ENCODE measurements at places on chromosomes 5 and 9.

- DNase-seq: no peak
- H3K4me1 ChIP-seq: no peaks in the 10 kb centered on the region
- H3K4me3 ChIP-seq: no peak overlapping the region
- peaks cover 33% of the 10 kb centered on the region for H3K27me3 ChIP-seq
Observed at GRCh38 chr9:88974641-88975040, 16.6 kb upstream of the S1PR3 start.

DNA sequence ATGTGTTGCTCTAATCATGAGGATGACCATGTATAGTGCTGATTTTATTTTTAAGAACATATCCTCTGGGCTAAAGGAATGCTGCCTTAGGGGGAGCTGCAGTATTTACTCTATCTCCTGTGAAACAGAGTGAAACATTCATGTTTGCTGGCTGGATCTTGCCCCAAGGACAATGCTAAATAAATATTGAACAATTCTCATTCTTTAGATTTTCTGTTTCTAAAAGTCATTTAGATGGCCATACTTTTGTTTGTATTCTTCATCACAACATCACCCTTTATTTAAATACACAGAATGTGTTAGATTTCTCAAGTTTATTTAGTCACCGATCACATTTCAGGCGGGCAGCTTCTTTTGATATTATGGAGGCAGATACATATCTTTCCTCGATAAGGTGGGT is 103.3 kb downstream of the ARHGEF28 start:
- H3K27ac ChIP-seq: no peak overlapping the region
- no peaks in the 10 kb centered on the region for H3K36me3 ChIP-seq
- H3K4me3 ChIP-seq: no peak overlapping the region
- peaks cover 21% of the 10 kb centered on the region for H3K4me1 ChIP-seq
- no peak for DNase-seq

- H3K36me3 ChIP-seq: no peaks in the 10 kb centered on the region
- peaks cover 6% of the 10 kb centered on the region for H3K4me1 ChIP-seq
- no peak for DNase-seq
- H3K27ac ChIP-seq: no peak overlapping the region
- no peak overlapping the region for H3K4me3 ChIP-seq
- peaks cover 24% of the 10 kb centered on the region for H3K27me3 ChIP-seq
Observed at GRCh38 chr5:150582241-150583109, 58.0 kb upstream of the SYNPO start.

DNA sequence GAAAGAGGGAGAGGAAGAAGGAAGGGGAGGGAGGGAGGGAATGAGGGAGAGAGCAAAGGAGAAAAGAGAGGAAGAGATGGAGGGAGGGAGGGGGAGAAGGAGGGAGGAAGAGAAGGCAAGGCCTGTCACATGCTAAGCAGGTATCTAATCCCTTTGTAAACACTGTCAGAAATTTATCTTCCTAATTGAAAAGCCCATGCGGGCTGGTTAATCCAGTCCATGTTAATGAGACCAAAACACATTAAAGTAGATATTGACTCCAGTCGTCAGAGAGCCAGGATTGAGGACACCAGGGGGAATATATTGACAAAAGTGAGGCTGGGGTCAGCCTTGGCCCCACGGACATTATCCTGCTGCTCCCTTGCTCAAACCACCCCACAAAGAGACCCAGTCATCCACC is 37.4 kb upstream of the ALDH1B1 start:
- no peaks in the 10 kb centered on the region for H3K4me1 ChIP-seq
- H3K27me3 ChIP-seq: no peaks in the 10 kb centered on the region
- no peak overlapping the region for H3K27ac ChIP-seq
- no peak overlapping the region for H3K4me3 ChIP-seq
- no peaks in the 10 kb centered on the region for H3K36me3 ChIP-seq
- DNase-seq: no peak

- no peaks in the 10 kb centered on the region for H3K27me3 ChIP-seq
- H3K4me1 ChIP-seq: peaks cover 9% of the 10 kb centered on the region
- DNase-seq: no peak
Observed at GRCh38 chr9:37293664-37294524, 128.6 kb upstream of the GRHPR start.

DNA sequence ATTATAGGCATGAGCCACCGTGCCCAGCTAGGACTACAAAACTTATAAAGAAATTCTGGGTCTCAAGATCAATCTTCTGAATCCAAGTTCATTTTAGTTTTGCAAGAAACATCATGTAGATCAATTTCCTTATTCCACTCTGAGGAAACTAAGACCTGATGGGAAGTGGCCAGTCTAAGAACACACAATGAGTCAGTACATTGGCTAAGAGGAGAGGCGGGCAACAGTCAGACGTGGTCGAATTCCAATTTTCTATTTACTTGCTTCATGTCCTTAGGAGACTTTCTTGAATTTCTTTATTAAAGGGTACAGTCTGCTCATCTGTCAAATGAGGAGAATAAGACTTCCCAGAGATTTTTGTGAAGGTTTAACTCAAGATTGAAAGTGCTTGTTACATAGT is 432.1 kb upstream of the BRINP1 start:
- H3K4me3 ChIP-seq: no peak overlapping the region
- H3K4me1 ChIP-seq: no peaks in the 10 kb centered on the region
- H3K27ac ChIP-seq: no peak overlapping the region
- no peaks in the 10 kb centered on the region for H3K27me3 ChIP-seq
- DNase-seq: no peak
- H3K36me3 ChIP-seq: no peaks in the 10 kb centered on the region

GRCh38 chr5:151347369-151347768 is at the start of gene SLC36A2:
Gene SLC36A2, minus strand, starts transcription at chr5:151347559. Its CDS starts 99 bp downstream, at chr5:151347460.
- peak; percentile 31 for DNase-seq
- no peak within 1 kb of the TSS for H3K4me3 ChIP-seq
- no peaks in the 10 kb centered on the region for H3K4me1 ChIP-seq
- peaks cover 90% of the 10 kb centered on the region for H3K27me3 ChIP-seq
- no peak within 1 kb of the TSS for H3K27ac ChIP-seq

- no peaks in the 10 kb centered on the region for H3K27me3 ChIP-seq
- peak overlapping the region; percentile 94 for H3K4me3 ChIP-seq
- H3K27ac ChIP-seq: no peak overlapping the region
- H3K36me3 ChIP-seq: peaks cover 46% of the 10 kb centered on the region
Observed at GRCh38 chr5:441996-442334, 1.0 kb upstream of the EXOC3 start.

DNA sequence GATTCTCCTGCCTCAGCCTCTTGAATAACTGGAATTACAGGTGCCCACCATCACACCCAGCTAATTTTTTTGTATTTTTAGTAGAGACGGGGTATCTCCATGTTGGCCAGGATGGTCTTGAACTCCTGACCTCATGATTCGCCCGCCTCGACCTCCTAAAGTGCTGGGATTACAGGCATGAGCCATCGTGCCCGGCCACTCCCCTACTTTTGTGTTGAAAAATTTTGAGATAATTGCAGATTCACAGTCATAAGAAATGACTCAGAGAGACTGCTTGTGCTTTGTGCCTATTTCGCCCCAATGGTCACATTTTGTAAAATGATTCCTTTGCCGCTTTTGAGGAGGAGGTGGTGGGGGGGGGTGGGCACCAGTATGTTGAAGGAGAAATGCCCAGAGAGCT is 48.1 kb upstream of the SH3PXD2B start:
- no peak for DNase-seq
- H3K27ac ChIP-seq: no peak overlapping the region
- no peak overlapping the region for H3K4me3 ChIP-seq
- no peaks in the 10 kb centered on the region for H3K36me3 ChIP-seq
- peaks cover 8% of the 10 kb centered on the region for H3K4me1 ChIP-seq
- peaks cover 95% of the 10 kb centered on the region for H3K27me3 ChIP-seq

- H3K27ac ChIP-seq: no peak overlapping the region
- H3K27me3 ChIP-seq: no peaks in the 10 kb centered on the region
- DNase-seq: no peak
- H3K4me1 ChIP-seq: no peaks in the 10 kb centered on the region
- H3K4me3 ChIP-seq: no peak overlapping the region
- no peaks in the 10 kb centered on the region for H3K36me3 ChIP-seq
Observed at GRCh38 chr9:126440940-126441339, 114.3 kb downstream of the MVB12B start.

GRCh38 chr5:142769251-142769792 is 855 bp upstream of the ARHGAP26 start:
- peak; percentile 33 for DNase-seq
- H3K27me3 ChIP-seq: no peaks in the 10 kb centered on the region
- peak overlapping the region; percentile 60 for H3K27ac ChIP-seq

DNA sequence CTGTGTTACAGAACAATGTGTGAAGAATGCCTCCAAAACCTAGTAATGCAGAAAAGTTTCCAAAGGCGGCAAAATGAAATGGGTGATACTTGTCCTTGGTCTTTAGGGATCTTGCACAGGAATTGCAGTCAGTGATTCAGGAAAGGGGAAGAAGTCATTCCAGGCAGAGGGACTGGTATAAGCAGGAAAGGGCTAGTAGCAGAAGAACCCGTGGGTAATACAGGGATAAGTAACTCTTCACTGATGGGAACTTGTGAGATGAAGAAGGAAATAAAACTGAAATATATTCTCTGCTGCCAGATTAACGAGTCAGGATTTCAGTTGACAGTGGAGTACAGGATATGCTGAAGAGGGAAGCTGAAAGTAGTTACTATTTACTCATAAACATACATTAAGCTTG is 1.2 kb downstream of the SRFBP1 start:
- DNase-seq: no peak
- peaks cover 20% of the 10 kb centered on the region for H3K36me3 ChIP-seq
- peak overlapping the region; percentile 81 for H3K4me3 ChIP-seq
- peak overlapping the region; percentile 95 for H3K27ac ChIP-seq
- H3K27me3 ChIP-seq: no peaks in the 10 kb centered on the region

- H3K27ac ChIP-seq: no peak overlapping the region
- H3K4me1 ChIP-seq: no peaks in the 10 kb centered on the region
- no peak overlapping the region for H3K4me3 ChIP-seq
- peaks cover 65% of the 10 kb centered on the region for H3K27me3 ChIP-seq
Observed at GRCh38 chr9:99377790-99378775, 156.0 kb downstream of the SEC61B start.

DNA sequence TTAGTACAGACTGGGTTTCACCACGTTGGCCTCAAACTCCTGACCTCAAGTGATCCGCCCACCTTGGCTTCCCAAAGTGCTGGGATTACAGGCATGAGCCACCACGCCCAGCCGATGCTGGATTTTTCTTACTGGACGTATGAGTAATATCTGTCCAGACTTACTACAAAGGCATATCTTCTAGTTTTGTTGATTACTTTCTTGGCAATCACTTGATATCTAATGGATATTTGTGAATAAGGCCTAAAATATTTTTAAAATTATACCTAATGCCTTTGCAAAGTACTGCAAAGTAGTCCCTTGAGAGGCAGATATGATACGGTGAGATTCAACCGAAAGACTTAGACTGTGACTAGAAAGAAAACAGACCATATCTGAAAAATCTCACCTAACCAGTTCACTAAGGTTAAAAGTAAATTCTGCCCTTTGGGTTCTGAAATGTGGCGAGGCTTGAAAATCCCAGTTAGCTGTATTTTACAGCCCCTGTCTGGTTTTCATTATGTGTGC is 152.1 kb downstream of the GNAQ start:
- peaks cover 23% of the 10 kb centered on the region for H3K4me1 ChIP-seq
- H3K27ac ChIP-seq: peak overlapping the region; percentile 50

DNA sequence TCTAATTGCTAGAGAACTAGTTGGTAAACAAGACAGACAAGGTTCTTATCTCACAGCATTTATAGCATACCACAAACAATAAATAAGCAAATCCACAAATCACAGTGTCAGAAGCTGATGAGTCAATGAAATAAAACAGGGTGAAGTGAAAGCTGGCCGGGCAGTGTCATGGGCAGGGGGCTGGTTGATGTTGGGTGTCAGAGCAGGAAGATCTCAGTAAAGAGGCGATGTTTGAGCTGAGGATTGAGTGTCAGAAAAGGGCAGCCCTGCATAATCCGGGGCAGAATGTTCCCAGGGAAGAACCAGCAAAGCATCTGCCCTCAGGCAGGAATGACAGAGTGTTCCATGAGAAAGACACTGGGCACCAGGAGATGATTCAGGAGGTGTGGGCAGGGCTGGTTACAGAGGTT is 183.4 kb downstream of the GOLPH3 start:
- no peaks in the 10 kb centered on the region for H3K4me1 ChIP-seq
- no peak overlapping the region for H3K27ac ChIP-seq
- no peaks in the 10 kb centered on the region for H3K36me3 ChIP-seq
- DNase-seq: no peak

DNA sequence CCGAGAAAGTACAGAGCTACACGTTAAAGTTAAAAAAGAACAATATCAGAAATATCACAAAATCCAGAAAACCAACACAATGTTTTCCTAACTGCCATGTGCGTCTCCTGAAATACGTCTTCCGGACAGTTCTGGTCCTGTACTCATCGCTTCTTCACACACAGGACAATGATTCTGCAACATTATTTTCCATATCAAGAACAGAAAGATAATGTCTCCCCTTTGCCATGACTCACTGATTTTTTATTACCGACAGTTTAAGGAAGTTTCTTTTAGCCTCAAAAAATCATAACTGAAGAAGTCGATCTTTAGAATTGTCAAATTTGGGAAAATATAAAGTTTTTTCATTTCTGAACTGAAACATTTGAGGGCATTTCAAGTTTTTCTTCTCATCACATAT is 2.5 kb downstream of the TBC1D9B start:
- peaks cover 11% of the 10 kb centered on the region for H3K4me1 ChIP-seq
- no peak for DNase-seq
- H3K27me3 ChIP-seq: peaks cover 11% of the 10 kb centered on the region

GRCh38 chr5:146523698-146524097 is 7.7 kb upstream of the GPR151 start:
- DNase-seq: no peak
- no peak overlapping the region for H3K4me3 ChIP-seq
- no peaks in the 10 kb centered on the region for H3K36me3 ChIP-seq
- H3K27ac ChIP-seq: no peak overlapping the region

DNA sequence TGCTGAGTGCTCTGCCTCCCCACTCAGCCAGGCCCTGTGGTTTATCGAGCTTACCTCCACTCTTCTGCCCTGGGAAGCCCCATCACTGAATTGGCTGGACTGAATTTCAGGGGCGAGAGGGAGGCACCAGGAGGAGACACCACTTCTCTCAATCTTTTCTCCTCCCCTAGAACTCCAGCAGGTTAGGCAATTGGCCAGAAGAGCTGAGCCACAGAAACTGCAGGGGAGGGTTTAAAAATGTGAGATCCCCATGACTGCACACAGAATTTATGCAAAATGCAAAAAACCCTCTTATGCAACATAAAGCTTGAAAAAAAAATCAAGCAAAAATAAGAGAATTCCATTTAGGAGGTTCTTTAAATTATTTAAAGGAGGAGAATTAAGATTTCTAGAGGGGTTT is 29.9 kb downstream of the TUT7 start:
- no peak overlapping the region for H3K4me3 ChIP-seq
- no peak for DNase-seq
- no peaks in the 10 kb centered on the region for H3K4me1 ChIP-seq

GRCh38 chr9:86902586-86902985 is 44.7 kb downstream of the GAS1 start:
- no peaks in the 10 kb centered on the region for H3K36me3 ChIP-seq
- no peak for DNase-seq
- H3K4me3 ChIP-seq: no peak overlapping the region
- H3K4me1 ChIP-seq: no peaks in the 10 kb centered on the region
- no peak overlapping the region for H3K27ac ChIP-seq

GRCh38 chr5:10018201-10019069 is 231.3 kb downstream of the ATPSCKMT start:
- DNase-seq: no peak
- peak overlapping the region; percentile 88 for H3K27ac ChIP-seq
- H3K36me3 ChIP-seq: peaks cover 19% of the 10 kb centered on the region
- peaks cover 47% of the 10 kb centered on the region for H3K4me1 ChIP-seq
- H3K27me3 ChIP-seq: no peaks in the 10 kb centered on the region
